ENCODE measurements at places on chromosomes 2 and 18. TPM values are rescaled to one million over a fixed set of nuclear protein-coding genes. Genes with fewer than 3 reads are reported as not detected.

The ALK gene
- total RNA-seq = 0.13 TPM

DNA sequence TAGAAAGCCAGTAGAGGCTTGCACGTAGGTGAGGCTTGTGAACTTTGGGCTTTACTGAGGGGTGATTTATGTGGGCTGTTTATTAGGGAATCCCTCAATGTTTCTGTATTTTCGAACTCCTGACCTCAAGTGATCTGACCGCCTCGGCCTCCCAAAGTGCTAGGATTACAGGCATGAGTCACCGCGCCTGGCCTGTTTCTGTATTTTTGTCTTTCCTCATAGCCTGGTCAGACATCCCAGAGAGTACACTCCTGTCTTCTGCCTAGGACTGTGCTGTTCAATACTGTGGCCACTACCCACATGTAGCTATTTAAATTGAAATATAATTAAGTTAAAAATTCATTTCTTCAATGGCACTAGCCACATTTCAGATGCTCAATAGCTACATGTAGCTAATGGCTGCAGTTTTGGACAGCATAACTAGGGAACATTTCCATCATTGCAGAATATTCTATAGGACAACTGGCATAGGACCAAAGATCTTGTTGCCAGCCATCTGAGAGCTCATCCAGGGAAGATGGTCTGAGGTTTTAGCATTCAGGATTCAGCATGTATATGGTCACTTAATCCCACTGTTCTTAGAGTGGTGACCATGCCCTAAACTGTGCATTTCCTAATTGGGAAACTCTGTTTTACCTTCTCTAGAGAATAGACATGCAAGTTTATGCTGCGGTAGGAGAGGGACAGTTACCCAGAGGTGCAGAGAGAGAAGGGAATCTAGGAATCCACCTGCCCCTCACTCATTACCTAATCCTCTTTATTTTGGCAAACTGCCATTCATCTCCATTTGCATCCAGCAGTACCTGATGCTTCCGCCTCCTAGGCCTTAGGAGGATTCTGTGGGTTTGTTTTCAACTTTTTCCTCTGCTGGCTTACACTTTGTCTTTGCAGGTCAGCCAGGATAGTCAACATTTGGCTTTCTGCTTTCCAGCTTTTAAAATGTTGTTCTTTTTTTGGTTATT, 64.4 kb downstream of the LCLAT1 start:
- H3K36me3 ChIP-seq = no peaks in the 10 kb centered on the region
- H3K4me1 ChIP-seq = no peaks in the 10 kb centered on the region
- H3K4me3 ChIP-seq = no peak overlapping the region
- no peaks in the 10 kb centered on the region for H3K27me3 ChIP-seq
- DNase-seq = no peak

- H3K4me3 ChIP-seq = no peak overlapping the region
- H3K4me1 ChIP-seq = no peaks in the 10 kb centered on the region
- no peaks in the 10 kb centered on the region for H3K36me3 ChIP-seq
- no peaks in the 10 kb centered on the region for H3K27me3 ChIP-seq
Measured at GRCh38 chr2:58930537-58930936, 689.4 kb upstream of the FANCL start.

The FAM237A gene
- not detected for total RNA-seq

DNA sequence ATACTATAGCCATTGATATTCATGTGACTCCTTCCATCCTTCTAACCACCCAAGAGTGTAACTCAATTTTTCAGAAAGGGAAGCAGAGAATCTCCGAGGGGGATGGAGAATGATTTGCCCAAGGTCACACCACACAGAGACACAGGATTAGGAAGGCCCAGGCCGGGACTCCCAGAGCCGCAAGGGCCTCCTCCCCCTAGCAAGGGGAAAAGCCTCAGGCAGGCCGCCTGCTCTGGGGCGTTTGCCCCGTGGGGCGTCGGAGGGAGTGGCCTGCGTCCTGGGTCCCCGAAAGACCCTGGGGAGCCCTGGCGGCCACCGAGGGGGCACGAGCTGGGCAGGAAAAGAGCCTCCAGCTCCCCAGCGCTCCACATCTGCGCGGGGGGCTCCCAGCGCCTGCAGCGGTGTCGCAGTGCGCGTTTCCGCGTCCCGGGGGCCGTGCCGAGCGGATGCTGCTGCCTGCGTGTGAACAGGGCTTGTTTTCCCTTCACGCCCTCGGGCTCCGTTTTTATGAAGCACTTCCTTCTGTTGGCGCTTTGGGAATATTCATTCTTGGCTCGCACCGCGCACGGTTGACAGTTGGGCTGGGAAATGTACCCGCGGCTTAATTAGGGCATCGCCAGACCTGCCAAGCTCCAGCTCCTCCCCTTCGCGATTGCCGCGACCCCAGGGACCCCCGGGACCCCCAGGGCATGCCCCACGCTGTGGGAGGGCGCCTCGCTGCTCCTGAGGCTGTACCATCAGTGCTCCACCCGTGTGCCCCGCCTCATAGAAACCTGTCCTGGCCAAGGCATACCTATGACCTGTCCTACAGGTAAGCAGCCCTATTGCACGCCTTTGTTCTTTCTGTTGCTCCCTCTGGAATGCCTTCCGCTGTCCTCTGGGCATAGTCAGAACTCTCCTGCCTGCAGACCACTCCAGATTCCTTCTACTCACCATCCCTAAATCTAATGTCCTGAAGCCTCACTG, 158.9 kb upstream of the GLI2 start:
- no peaks in the 10 kb centered on the region for H3K27me3 ChIP-seq
- H3K27ac ChIP-seq = no peak overlapping the region
- no peaks in the 10 kb centered on the region for H3K36me3 ChIP-seq

The PIEZO2 gene
- 2.3 TPM for total RNA-seq

- H3K36me3 ChIP-seq = no peaks in the 10 kb centered on the region
- H3K27me3 ChIP-seq = no peaks in the 10 kb centered on the region
- DNase-seq = no peak
- no peak overlapping the region for H3K27ac ChIP-seq
Measured at GRCh38 chr2:64166212-64166611, 22.0 kb upstream of the PELI1 start.

Data from aorta (tissue), 5 donors.